ENCODE measurements at places on chromosomes 5 and 9.
A peak's percentile ranks its signal among the peaks of the same experiment; 100 is the strongest.

DNA sequence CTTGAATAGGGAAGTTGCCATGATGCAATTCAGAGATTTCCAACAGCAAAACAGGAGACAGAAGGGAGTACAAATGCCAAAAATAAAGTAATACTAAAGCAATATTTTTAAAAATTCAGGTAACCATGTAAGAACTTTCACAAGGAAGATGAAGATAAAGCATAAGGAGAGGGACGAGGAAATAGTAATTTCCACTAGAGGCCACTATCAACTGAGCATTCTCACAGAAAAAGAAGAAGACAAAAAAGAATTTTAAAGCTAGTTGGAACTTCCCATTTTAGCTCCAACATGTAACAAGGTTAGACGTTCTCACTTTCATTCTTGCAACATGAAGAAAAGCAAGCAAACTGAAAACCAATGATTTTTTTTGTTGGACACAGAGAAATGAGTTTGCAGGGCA is 779.9 kb upstream of the CDH6 start:
- H3K4me3 ChIP-seq: no peak overlapping the region
- no peak for DNase-seq
- no peaks in the 10 kb centered on the region for H3K27me3 ChIP-seq

- no peak overlapping the region for H3K4me3 ChIP-seq
- no peaks in the 10 kb centered on the region for H3K4me1 ChIP-seq
- H3K27me3 ChIP-seq: no peaks in the 10 kb centered on the region
- H3K27ac ChIP-seq: no peak overlapping the region
Observed at GRCh38 chr5:156409834-156410233, 82.9 kb downstream of the SGCD start.

DNA sequence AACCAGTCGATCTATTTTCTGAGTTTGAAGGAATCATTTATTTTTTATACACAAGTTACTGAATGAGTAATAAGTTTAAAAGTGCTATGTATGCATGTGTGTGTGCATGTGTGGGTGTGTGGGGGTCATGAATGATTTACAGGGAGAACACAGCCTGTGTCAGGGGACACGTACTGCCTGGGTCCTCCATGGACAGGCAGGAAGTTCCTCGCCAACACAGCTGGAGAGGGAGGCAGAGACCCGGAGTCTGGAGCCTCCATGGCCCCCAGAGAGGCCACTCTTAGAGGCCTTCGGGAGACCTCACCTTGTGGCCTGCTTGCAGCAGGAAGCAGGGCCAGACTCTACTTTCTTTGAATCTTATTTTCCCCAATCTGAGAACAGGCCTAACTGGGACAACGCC is 144.7 kb downstream of the GABBR2 start:
- no peak overlapping the region for H3K4me3 ChIP-seq
- no peaks in the 10 kb centered on the region for H3K36me3 ChIP-seq
- DNase-seq: no peak
- H3K27ac ChIP-seq: no peak overlapping the region
- H3K4me1 ChIP-seq: no peaks in the 10 kb centered on the region

GRCh38 chr5:157606046-157606445 is 30.5 kb upstream of the ADAM19 start:
- no peaks in the 10 kb centered on the region for H3K4me1 ChIP-seq
- no peak for DNase-seq
- H3K27ac ChIP-seq: no peak overlapping the region
- no peaks in the 10 kb centered on the region for H3K27me3 ChIP-seq

- DNase-seq: peak; percentile 25
- H3K4me1 ChIP-seq: no peaks in the 10 kb centered on the region
- H3K4me3 ChIP-seq: no peak overlapping the region
Observed at GRCh38 chr5:130720355-130720754, 444.7 kb downstream of the HINT1 start.

DNA sequence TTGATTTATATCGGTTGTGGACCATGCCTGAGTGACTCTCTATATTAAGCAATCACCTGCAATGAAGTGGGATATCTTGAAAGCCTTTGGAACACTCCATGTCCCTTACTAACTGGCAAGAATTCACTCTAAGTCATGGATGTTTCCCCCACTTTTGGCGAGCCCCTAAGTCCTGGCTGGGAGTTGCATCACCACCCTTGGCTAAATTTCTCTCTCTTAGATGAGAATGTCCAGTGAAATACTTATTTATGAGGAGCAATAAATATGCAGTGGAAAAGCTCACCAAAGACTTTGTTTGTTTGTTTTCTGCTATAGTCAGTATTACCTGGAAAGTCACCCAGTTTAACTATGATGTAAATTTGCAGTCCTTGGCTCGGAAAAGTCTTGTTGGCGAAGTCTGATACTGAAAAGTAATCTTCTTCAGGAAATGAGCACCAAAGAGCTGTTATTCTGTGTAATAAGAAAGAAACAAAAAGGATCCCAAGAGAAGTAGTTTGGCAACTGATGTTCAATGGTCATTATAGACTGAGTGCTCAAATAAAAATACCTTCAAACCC is 333.8 kb downstream of the DMRT2 start:
- no peak overlapping the region for H3K27ac ChIP-seq
- no peak for DNase-seq

- no peak for DNase-seq
- H3K4me1 ChIP-seq: no peaks in the 10 kb centered on the region
- no peak overlapping the region for H3K27ac ChIP-seq
- H3K4me3 ChIP-seq: no peak overlapping the region
Observed at GRCh38 chr9:14183001-14183400, 130.9 kb downstream of the NFIB start.

DNA sequence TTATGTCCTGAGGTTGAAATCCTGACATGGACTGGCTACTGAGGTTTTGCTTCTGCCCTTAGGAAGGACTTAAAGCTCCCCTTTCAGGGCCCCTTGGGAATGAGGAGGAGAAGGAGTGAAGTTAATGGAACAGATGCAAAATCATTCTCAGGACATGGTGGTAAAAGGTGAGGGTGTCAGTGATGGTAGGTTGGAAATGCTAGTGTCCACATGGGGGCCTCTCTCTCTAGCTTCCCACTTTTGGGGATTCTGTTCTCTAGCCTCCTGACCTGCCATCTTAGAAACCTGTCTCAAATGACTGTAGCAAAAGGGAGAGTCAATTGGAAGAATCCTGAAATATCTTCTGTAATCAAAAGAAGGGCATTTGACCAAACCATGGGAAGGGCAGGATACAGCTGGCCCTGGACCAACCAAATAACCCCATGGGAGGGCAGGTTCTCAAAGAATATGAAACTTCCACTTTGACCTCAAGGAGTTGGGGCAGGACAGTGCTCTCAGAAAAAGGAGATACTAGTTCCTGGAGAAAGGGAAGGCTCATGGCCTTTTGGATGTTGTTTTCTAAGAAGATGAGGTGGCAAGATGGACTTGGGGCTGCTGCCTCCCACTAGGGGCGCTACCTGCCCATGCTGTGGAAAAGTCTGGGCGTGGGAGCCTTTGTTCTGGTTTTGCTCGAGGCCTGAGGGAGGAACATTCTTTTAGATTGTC is 21.2 kb upstream of the MLANA start:
- no peaks in the 10 kb centered on the region for H3K36me3 ChIP-seq
- H3K4me3 ChIP-seq: no peak overlapping the region
- DNase-seq: peak; percentile 19
- no peak overlapping the region for H3K27ac ChIP-seq
- no peaks in the 10 kb centered on the region for H3K4me1 ChIP-seq
- H3K27me3 ChIP-seq: no peaks in the 10 kb centered on the region

GRCh38 chr9:68427216-68427977 is 71.0 kb downstream of the PGM5 start:
- no peak overlapping the region for H3K4me3 ChIP-seq
- H3K4me1 ChIP-seq: no peaks in the 10 kb centered on the region
- no peaks in the 10 kb centered on the region for H3K36me3 ChIP-seq

GRCh38 chr9:16306586-16306985 is 563.9 kb downstream of the BNC2 start:
- no peaks in the 10 kb centered on the region for H3K36me3 ChIP-seq
- H3K4me1 ChIP-seq: no peaks in the 10 kb centered on the region
- H3K27me3 ChIP-seq: no peaks in the 10 kb centered on the region
- no peak overlapping the region for H3K4me3 ChIP-seq

GRCh38 chr5:107601076-107601475 is 69.7 kb downstream of the EFNA5 start:
- no peaks in the 10 kb centered on the region for H3K4me1 ChIP-seq
- DNase-seq: no peak
- no peak overlapping the region for H3K27ac ChIP-seq
- H3K4me3 ChIP-seq: no peak overlapping the region
- H3K36me3 ChIP-seq: no peaks in the 10 kb centered on the region

GRCh38 chr5:6158974-6159831 is 219.1 kb downstream of the MED10 start:
- H3K27me3 ChIP-seq: no peaks in the 10 kb centered on the region
- no peak overlapping the region for H3K4me3 ChIP-seq
- H3K4me1 ChIP-seq: peaks cover 2% of the 10 kb centered on the region
- DNase-seq: no peak
- no peak overlapping the region for H3K27ac ChIP-seq

GRCh38 chr5:40436535-40437237 is 243.0 kb upstream of the PTGER4 start:
- H3K27me3 ChIP-seq: no peaks in the 10 kb centered on the region
- H3K36me3 ChIP-seq: no peaks in the 10 kb centered on the region
- H3K4me3 ChIP-seq: no peak overlapping the region
- H3K4me1 ChIP-seq: peaks cover 17% of the 10 kb centered on the region
- H3K27ac ChIP-seq: peak overlapping the region; percentile 77
- DNase-seq: no peak

DNA sequence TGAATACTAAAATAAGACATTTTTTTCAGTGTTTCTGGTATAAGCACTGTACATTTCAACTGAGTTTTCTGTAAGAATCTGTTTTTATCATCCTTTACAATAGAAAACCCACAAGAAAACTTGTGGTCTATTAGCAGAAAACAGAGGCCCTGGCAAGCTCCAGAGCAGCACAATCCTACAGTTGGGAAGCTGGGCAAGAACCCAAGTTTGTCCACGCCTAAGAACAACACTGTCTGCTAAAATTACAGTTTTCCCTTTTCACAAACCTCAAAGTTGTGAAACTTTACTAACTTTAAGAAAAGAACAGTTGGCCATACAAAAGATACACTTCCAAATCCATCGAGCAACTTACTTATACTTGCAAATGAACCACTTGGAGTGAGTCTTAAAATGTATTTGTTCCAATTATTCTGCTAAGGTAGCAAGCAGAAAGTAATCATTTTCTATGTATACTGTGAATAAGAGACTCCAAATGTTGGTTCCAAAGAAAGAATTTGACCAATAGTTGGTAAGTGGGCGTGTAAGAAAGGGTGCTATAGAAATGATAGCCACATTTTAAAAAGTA is 982.0 kb upstream of the ARRDC3 start:
- no peak overlapping the region for H3K27ac ChIP-seq
- H3K4me3 ChIP-seq: no peak overlapping the region
- H3K36me3 ChIP-seq: no peaks in the 10 kb centered on the region
- no peak for DNase-seq

DNA sequence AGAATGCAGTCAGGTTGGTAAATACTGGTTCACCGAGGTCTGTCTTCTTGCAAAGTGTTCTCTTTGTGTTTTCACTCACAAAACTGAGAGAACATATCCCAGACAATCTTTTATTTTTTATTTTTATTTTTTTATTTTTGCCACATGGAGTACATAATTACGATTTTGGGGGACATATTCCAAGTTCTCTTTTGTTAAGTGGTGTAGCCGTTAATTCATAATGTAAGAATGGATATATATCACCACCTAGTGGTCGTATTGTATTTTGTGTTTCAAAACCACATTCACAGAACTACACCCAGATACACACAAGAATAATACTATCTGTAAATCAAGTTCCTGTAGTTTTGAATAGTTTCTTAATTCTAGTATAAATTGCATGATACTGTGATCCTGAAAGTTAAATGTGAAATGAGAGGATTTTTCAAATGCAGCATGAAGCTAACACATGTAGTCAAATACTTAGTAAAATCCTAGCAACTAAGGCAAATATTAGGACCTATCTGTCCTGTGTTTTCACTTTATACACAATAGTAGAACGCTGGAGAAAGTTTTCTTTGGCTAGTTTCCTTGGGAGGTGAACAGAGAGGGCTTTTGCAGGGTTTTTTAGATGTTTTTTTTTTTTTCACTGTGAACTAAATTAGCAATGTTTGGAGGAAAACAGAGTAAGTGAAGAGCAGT is 92.7 kb downstream of the VCAN start:
- no peaks in the 10 kb centered on the region for H3K4me1 ChIP-seq
- no peak overlapping the region for H3K4me3 ChIP-seq
- no peaks in the 10 kb centered on the region for H3K36me3 ChIP-seq
- H3K27ac ChIP-seq: no peak overlapping the region
- DNase-seq: peak; percentile 56

- no peak overlapping the region for H3K27ac ChIP-seq
- no peaks in the 10 kb centered on the region for H3K4me1 ChIP-seq
- no peak for DNase-seq
- H3K36me3 ChIP-seq: no peaks in the 10 kb centered on the region
Observed at GRCh38 chr5:113212244-113212920, 222.4 kb downstream of the TSSK1B start.

DNA sequence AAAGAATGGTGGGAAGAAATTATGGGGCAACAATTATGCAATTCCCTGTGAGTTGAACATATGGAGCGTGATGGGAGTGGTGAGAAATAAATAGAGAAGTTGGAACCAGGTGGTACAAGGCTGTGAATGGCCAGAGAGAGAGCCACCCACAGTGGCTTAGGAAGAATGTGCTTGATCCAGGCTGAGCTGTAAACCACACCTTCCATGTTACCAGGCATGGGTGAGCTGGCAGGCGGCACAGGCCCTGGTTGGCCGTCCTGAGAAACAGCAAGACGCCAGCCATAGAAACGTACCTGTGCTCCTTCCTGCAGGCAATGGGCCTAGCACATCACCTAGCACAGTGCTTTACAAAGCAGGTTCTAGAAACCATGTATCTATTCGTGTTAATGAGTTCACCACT is 74.3 kb downstream of the EPB41L4B start:
- H3K4me1 ChIP-seq: peaks cover 20% of the 10 kb centered on the region
- H3K4me3 ChIP-seq: no peak overlapping the region
- no peak overlapping the region for H3K27ac ChIP-seq
- peaks cover 4% of the 10 kb centered on the region for H3K36me3 ChIP-seq
- DNase-seq: no peak

DNA sequence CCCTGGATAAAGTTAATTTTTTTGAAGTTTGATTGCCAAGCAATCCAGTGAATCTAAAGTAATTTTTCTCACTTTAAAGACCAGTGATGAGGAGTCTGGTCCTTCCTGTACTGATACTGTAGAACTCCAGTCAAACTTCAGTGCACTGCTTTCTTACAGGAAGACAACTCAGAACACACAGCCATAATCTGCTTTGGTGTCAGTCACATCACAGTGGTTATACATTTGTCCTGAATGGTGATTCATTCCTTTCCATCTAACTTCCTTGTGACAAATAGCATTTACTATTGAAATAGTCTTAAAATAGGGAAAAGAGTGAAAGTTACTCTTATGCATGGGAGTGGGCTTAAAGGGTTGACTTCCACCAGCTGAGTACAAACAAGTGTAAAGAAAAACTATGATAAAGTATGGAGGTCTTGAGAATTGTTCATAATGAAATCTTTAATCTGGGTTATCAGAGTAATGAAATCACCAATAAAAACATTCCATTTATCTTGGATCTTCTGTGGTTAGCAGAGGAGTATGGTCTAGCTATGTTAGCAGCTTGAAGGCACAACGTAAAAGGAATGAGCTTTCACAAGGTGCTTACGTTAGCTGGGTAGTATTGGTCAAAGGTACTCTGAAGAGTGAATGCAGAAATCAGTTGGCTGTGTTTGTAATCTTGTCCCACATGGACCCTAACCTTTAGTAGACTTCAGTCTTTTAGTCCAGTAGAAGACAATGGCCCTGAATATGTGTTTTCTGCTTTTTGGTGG is 41.5 kb downstream of the DCP2 start:
- H3K36me3 ChIP-seq: peaks cover 5% of the 10 kb centered on the region
- H3K27me3 ChIP-seq: no peaks in the 10 kb centered on the region
- DNase-seq: no peak
- H3K4me3 ChIP-seq: no peak overlapping the region
- no peak overlapping the region for H3K27ac ChIP-seq
